Prostate gland (tissue), 2 donors: ENCODE measurements at places on chromosomes 2 and 18. TPM values are rescaled to one million over a fixed set of nuclear protein-coding genes. Genes with fewer than 3 reads are reported as not detected.

GRCh38 chr2:212052412-212053159 lies 486.0 kb downstream of the ERBB4 start:
- no peaks in the 10 kb centered on the region for H3K36me3 ChIP-seq
- H3K27me3 ChIP-seq, result no peaks in the 10 kb centered on the region
- no peak for DNase-seq
- no peaks in the 10 kb centered on the region for H3K4me1 ChIP-seq
- no peak overlapping the region for H3K4me3 ChIP-seq

GRCh38 chr2:207244971-207245925 lies 79.5 kb upstream of the KLF7 start:
- DNase-seq, result no peak
- no peak overlapping the region for H3K4me3 ChIP-seq
- H3K36me3 ChIP-seq, result no peaks in the 10 kb centered on the region
- H3K27me3 ChIP-seq, result no peaks in the 10 kb centered on the region
- no peaks in the 10 kb centered on the region for H3K4me1 ChIP-seq

DNA sequence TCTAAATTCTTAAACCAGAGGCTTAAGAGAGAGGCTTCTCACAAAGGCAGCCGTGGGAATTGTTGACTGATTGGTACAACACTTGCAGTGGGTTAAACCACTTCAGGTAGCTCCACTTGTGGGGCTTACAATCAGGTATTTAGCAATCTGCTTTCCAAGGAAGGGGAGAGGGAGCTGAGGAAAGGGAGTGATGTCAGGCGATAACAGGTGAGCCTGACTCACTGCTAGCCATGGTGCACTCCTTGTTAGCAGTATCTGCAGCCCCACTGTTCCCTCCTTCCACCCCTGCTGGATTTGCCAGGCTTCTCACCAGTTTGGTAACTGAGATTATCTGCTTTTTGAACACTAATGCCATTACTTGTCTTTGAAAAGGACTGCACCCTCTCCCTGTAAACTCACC lies 1056.7 kb upstream of the FANCL start:
- no peak for DNase-seq
- H3K27ac ChIP-seq, result no peak overlapping the region
- H3K4me1 ChIP-seq, result no peaks in the 10 kb centered on the region
- H3K4me3 ChIP-seq, result no peak overlapping the region

- H3K27me3 ChIP-seq, result no peaks in the 10 kb centered on the region
- no peak for DNase-seq
- H3K4me3 ChIP-seq, result no peak overlapping the region
These were observed 132.1 kb downstream of the COL6A3 start for GRCh38 chr2:237281836-237282306.

GRCh38 chr2:64586883-64587481 lies 62.9 kb downstream of the AFTPH start:
- no peaks in the 10 kb centered on the region for H3K4me1 ChIP-seq
- H3K36me3 ChIP-seq, result no peaks in the 10 kb centered on the region
- H3K27ac ChIP-seq, result no peak overlapping the region
- H3K27me3 ChIP-seq, result no peaks in the 10 kb centered on the region

DNA sequence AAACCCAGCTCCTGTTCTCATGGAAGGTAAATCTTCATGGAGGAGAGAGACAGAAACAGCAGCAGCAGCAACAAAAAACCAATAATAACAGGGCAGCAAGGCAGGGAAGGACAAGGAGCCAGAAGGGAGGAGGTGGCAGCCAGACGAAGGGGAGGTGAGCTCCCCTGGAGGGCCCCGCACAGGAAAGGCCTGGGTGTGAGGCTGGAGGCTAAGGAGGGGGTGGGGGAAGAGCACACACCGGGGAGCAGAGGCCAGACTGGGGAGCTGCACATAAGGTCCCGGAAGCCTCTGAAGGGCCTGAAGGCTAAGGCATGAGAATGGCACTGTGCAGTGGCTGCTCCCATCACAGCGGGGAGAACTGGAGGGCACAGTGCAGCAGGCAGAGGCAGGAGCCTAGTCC lies 94.8 kb upstream of the SMAD7 start:
- no peaks in the 10 kb centered on the region for H3K27me3 ChIP-seq
- H3K27ac ChIP-seq, result no peak overlapping the region
- H3K4me3 ChIP-seq, result no peak overlapping the region
- no peak for DNase-seq
- H3K4me1 ChIP-seq, result no peaks in the 10 kb centered on the region
- no peaks in the 10 kb centered on the region for H3K36me3 ChIP-seq

DNA sequence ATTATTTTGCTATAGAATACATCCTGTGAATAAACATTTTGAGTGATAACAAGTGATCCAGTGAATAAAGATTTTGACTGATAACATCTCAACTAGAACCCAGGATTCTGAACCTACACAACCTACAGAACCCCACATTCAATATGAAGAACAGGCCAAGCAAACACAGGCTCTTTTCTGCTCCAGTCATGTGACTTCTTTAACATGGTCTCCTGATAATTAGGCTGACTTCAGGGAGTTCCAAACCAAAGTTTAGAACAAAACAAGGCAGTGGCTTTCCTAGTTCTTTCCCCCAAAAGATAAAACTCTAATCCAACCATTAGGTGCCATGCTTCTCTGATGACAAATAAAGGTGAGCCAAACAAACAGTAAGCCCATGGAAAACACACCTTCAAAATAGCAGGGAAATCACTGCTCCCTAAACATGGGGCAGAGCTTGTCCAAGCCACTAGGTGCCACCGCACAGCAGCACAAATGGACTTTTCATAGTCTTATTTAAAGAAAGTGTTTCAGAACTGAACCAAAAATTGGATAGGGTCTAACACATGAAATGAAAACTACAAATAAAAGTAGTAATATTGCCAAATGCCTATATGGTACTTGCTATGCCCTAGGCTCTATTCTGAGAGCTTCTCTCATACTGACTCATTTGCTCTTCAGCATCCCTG lies 95.3 kb downstream of the EVA1A start:
- no peaks in the 10 kb centered on the region for H3K36me3 ChIP-seq
- H3K27me3 ChIP-seq, result no peaks in the 10 kb centered on the region
- no peak for DNase-seq
- no peaks in the 10 kb centered on the region for H3K4me1 ChIP-seq

TBR1 gene
- total RNA-seq, result 0.45 TPM

NR4A2 gene
- 2.3 TPM for total RNA-seq

IL36G gene
- not detected for total RNA-seq

ABCG5 gene
- not detected for total RNA-seq

SUMO1 gene
- total RNA-seq, result 70.4 TPM

GPR35 gene
- total RNA-seq, result 3.3 TPM

ANKMY1 gene
- total RNA-seq, result 22.7 TPM
